ENCODE measurements at places on chromosomes 7 and 10.

DNA sequence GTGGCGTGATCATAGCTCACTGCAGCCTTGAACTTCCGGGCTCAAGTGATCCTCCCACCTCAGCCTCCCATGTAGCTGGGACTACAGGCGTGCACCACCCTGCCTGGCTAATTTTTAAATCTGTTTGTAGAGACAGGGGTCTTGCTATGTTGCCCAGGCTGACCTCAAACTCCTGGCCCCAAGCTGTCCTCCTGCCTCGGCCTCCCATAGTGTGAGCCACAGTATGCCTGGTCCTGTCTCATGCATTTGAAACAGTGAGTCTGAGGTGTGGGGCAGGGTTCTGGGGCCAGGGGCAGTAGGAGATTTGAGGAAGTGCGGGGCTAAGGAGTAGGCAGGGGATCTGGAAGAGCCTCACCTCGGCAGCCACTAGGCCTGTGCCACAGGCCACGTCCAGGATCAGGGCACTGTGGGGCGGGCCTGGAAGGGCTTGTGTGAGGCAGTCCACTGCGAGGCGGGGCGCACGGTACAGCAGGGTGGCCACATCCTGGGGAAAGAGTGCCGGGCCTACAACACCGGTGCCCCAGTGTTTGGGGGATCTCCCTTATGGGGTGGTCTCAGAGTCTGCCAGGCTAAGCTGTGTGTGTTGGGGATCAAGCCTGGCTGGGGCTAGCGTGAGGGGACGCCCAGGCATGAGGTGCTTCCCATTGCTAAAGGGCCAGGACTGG lies 1.5 kb downstream of the METTL27 start:
- no peak for DNase-seq

DNA sequence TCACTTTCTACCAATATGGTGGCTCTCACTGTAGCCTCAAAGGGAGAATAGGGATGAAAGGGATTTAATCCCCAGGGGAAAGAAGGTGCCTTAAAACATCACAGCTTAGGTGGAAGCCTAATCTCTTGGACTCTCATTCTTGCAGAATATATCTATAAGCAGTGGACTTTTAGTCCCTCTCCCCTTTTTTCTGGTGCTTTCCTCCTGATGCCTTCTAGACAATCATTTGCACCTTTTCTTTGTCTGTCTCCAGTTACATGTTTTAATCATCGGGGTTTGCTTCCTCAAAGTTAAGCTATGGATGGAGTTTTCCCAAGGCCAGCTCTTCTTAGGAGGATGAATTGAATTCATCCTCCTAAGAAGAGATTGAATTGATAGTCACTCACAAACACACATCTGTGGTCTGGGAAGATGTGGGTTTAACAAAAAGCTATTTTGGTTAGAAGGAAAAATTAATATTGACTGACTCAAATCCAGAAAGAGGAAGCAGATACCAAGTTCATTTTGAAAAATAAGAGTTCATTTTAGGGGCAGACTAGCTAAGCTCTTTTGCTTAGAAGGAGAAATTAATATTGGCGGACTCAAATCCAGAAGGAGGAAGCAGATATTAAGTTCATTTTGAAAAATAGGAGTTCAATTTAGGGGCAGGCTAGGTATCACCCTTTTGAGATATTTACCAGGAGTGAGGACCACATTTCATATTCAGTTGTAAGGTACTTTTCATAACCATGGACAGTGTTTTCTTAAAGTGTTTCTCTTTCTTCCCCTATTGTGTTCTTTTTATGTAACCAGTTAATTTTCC lies 35.2 kb upstream of the PLEKHS1 start:
- no peak for DNase-seq

DNA sequence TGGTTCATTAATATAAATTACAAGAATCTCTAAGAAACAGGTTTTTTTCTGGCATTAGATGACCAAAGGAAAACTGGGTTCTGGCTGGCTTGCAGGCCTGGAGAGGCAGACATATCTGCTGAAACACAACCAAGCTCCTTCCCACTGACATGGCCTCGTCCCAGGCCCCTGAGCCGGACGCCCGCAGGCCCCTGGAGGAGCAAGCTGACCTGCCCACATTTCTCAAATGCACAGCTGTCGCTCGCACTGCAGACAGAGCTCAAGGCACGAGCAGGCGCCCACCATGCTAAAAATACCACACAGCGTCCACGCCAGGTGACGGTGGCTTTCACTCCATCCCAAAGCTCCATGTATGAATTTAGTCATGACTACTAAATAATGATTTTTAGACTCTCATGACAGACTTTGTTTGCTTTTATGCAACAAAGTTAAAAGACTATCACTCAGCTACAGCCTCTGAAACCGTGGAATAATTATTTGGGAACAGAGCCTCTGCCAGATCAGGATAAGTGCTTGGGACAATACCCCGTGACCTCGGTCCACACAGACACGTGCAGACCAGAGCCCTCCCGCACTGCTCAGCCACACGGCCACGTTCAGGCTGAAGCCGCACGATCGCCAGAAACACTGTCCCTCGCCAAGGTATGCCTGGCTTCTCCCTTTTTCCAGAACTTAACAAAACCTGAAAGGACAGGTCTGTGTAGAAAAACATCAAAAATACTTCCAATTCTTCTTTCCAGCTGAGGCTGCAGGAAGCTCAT lies 71.1 kb downstream of the DIP2C start:
- no peak for DNase-seq

GRCh38 chr7:150361402-150361801 lies 7.2 kb upstream of the REPIN1 start:
- no peak for DNase-seq

- DNase-seq: no peak
These were observed 1.5 kb upstream of the SFMBT2 start for GRCh38 chr10:7412237-7412927.

GRCh38 chr7:102326157-102326889 lies 29.9 kb downstream of the SPDYE6 start:
- DNase-seq: no peak

- DNase-seq: no peak
These were observed 26.3 kb downstream of the DOCK1 start for GRCh38 chr10:126931544-126931943.

DNA sequence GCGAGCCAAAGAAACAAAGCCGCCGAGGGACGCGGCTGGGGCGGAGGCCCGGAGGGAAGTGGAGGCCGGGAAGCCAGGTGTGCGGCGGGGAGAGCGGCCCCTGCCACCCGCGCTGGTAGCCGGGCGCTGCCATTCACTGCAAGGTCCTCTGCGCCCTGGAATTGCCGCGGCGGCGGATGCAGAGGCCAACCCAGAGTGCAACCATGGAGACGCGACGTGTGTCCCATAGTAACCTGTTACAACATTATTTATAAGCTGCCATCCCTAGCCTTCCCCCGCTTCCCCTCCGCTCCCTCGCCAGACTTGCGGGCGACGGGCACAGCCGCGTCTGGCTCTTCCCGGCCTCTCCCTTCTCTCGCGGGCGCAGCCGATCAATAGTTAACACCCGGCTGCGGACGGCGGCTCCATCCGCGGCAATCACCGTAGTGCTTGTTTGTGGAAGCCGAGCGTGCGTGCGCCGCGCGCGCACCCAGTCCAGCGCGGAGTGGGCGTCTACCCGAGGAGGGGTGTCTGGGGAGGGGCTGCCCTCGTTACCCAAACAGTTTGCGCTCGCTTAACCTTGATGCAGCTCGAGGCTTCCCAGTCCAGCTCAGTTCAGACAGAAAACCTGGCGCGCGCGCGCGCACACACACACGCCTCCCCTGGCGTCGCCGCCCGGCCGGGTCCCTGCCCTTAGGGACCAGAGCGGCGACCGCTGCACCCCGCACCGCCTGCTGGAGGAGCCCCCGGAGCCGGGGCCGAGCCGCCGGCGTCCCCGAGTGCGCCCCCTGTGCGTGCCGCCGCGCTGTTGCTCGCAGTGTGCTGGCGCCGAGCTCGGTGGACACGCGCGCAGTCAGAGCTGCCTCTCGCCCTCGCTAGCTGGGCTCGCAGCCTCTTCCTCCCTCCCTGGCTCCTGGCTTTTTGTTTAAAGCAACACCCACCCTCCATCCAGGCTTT lies 165.4 kb upstream of the DPP6 start:
- DNase-seq: no peak

DNA sequence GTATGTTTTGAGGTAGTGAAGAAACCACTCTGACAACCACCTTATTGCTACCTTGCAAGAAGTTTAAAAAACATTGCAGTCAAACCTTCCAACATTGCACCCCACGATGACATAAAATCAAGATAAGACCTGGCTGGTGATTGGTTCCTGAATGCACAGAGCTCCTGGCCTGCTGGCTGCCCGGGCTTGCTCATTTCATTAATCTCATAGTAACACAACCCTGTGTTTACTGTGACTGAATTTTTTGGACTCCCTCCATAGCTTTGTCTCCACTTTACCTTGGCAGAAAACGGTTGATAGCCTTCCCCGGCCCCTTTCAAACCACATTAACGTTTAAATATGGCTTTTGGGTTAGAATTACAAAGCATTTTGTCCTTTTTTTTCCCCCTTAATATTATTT lies 27.5 kb downstream of the VWA2 start:
- DNase-seq: no peak

GRCh38 chr7:5296611-5297226 lies 14.0 kb downstream of the SLC29A4 start:
- no peak for DNase-seq

DNA sequence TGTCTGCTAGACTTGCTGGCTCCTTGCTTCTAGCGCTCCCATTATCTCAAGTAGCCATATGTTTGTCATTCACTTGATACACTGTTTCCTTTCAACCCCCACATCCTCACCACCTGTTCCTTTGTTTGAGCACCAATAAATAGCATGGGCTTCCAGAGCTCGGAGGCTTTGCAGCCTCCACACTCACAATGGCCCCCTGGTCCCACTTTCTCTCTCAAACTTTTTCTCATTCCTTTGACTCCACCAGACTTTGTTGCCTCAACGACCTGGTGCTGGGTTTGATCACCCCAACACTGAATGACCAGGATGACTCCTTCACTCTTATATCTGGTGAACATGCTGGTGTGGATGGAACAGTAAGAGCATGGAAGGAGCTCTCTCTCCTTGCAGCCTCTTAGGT lies 114.5 kb upstream of the TRIM24 start:
- DNase-seq: no peak

- no peak for DNase-seq
These were observed 625.4 kb upstream of the FOXK1 start for GRCh38 chr7:4056552-4057288.

DNA sequence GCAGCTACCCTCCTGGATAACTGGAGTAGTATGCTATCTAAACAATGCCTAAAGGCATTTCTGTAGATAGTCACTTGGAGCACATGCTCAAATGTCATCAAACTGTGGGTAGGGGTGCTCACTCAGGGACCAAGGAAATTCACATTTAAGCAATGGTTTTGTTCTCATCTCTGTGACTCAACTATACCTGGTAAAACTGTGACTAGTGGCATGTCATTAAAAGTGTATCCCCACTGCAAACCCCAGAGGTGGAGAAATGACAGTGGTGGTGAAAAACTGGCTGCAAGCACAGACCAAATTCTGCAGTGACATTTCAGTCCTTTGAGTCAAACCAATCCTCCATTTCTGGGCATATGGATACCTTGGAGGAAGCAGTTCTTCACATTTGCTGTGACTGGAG lies 134.2 kb upstream of the EFCAB10 start:
- no peak for DNase-seq

- peak; percentile 52 for DNase-seq
These were observed at the start of gene CREB3L2 for GRCh38 chr7:138001529-138002095. TSS of gene CREB3L2 (minus strand) at chr7:138002086. CDS start at chr7:138001705, 381 bp downstream.

DNA sequence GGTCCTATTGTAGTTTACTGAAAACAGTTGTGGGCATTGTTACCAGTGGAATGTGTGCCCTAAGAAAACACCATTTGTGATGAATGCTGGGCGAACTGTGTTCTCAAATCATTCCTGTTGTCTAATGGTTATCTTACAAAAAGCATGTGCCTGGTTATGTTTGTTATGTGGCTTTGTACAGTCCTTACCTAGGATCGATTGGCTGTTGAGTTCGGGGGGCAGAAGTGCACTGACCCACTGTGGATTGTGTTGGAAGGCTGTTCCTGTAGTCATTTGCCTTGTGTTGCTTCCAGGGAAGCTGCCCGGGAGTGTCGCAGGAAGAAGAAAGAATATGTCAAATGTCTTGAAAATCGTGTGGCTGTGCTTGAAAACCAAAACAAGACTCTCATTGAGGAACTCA lies 84.3 kb downstream of the CREM start:
- DNase-seq: no peak

DNA sequence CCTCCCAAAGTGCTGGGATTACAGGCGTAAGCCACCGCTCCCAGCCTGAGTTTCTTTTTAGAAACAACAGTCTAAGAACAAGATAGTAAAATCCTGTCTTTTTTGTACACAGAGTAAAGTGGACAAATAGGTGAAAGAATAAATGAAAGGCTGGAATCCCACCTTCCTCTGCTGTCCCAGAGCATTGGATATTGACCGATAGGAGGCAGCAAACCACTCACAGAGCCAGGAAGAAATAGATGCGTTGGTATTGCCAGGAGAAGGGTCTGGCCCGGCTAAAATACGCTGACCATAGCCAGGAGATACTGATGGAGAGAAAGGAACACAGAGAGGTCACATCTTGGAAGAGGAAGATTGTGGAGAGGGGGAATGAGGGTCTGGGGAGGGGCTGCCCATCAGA lies 11.4 kb upstream of the ZNF12 start:
- DNase-seq: no peak

DNA sequence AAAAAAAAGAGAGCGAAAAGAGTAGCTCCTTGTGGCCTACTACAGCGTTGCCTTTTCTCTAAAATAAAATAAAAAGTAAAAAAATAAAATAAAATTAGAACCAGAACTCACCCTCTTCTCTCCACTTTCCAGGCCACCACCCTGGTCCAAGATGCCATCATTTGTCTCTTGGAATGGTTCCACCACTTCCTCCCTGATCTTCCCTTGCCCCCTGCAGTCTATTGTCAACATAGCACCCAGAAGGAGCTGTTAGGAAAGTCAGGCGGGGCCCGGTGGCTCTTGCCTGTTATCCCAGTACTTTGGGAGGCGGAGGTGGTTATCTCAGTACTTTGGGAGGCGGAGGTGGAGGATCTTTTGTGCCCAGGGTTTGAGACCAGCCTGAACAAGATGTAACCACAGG lies 7.6 kb upstream of the GRID2IP start:
- peak; percentile 34 for DNase-seq

- DNase-seq: no peak
These were observed 25.8 kb downstream of the ACTA2 start for GRCh38 chr10:88926566-88927415.

GRCh38 chr10:133164816-133165555 lies 5.0 kb downstream of the KNDC1 start:
- no peak for DNase-seq

- no peak for DNase-seq
These were observed 4.1 kb upstream of the DLX6 start for GRCh38 chr7:97001221-97001620.

DNA sequence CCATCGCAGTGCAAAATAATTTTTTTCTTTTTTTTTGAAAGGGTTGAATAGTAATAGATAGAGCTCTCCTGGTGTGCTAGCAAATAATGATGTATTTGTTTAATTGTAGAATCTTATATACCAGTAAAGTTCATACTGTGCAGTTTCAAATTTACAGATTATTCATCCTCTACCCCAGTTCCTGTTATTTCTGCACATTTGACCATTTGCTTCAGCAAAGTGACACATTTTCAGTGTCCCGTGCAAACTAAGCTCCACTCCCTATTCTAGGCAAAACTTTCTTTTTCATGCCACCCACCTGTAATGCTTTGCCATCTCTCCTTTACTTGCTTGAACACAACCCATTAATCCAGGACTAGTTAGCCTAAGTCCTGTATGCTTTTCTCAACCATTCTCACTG lies 43.0 kb downstream of the SHOC2 start:
- no peak for DNase-seq

GRCh38 chr10:14611968-14612693 lies 162.6 kb downstream of the FAM107B start:
- no peak for DNase-seq
